Stimulated activated CD8-positive, alpha-beta memory T cell treated with anti-CD3 and anti-CD28 coated beads, Interleukin-7, amount 100 ng/mL, for 1 hour (primary cell): ENCODE measurements at places on chromosomes 7 and 10.

- DNase-seq, result no peak
Measured at GRCh38 chr10:113581092-113581491, 28.2 kb downstream of the HABP2 start.

DNA sequence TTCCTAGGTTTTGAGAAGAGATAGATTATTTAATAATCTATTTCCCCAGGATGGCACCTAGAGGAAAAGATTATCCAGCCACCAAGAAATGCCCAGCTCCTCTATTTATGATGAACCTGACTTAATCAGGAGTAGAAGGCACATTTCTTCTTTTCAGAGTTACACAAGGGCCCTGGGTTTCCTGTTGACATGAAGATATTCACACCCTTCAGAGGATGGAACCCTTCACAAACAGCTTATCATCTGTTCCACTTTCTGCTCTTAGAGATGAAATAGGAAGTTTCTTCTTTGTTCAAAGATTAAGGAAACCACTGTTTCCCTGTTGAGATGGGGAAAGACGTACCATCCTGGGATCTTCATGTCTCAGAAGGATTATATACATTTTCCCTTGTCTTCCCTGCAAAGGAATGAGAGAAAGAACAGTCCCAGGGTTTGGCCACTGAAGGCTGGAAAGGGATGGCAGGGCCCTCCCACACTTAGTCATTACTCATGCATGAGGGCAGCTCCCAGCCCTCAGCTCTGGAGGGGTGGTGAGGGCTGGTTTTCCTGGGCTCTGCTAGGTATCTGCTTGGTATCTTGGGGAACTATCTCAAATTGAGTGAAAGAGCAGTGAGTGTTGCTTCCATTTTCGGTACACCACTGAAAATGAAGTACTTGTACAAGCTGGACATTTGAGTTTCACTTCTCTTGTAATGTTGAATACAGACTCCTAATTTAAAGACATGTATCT, 64.0 kb downstream of the MTPAP start:
- no peak for DNase-seq

- DNase-seq, result no peak
Measured at GRCh38 chr7:12493863-12494686, 76.4 kb upstream of the SCIN start.

GRCh38 chr7:151756076-151756731, 120.7 kb downstream of the PRKAG2 start:
- peak; percentile 16 for DNase-seq

DNA sequence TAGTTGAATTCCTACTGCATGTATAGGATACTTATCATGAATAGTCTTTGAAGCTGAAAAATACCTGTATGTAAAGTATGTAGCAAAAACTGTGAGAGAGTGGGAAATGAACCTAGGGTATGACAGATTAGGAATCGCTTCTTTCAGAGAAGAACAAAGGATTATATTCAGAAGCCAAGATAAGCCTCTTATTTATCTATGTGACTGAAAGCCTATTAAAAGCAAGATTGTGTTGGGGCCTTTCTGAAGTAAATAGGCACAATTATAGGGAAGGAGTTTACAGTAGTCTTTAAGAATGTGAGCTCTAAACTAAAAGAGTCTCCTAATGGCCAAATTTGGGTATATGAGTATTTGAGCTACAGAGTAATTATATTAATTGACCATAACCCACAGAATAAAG, 102.1 kb downstream of the MTERF1 start:
- no peak for DNase-seq

- DNase-seq, result no peak
Measured at GRCh38 chr10:61765176-61766087, 102.7 kb downstream of the CABCOCO1 start.

DNA sequence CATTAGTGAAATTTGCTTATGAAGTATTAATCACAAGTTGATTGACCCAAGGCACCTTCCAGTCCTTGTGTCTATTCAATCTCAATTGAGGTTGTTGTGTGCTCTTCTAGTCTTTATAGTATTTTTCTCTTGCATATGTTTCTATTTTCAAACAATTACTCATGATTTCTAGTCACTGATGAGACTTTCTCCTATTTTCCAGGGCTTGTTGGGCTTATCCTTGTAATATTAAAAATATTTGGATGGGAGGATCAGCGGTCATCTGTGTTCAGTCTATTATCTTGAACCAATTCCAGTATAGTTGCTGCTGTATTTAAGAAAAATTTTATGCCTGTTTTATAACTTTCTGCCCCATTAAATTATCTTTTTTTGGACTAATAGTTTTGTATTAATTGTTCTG, 154.4 kb downstream of the PTEN start:
- DNase-seq, result no peak

DNA sequence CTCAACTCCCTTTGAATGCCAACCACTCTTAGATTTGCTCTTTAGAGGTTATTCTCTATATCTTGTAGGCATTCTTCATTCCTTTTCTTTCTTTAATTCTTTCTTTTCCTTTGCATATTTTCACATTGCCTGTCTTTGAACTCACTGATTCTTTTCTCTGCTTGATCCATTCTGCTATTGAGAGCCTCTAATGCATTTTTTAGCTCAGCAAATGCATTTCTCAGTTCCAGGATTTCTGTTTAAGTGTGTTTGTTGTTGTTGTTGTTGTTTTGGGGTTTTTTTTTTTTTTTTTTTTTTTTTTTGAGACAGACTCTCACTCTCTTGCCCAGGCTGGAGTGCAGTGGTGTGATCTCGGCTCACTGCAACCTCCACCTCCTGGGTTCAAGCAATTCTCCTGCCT, 71.6 kb downstream of the FBXL13 start:
- DNase-seq, result no peak
